ENCODE measurements at places on chromosomes 16 and 17.

- DNase-seq, result no peak
Observed at GRCh38 chr17:47803751-47804150, 17.8 kb downstream of the OSBPL7 start.

- DNase-seq, result no peak
Observed at GRCh38 chr16:23252310-23252709, 49.8 kb upstream of the SCNN1B start.

DNA sequence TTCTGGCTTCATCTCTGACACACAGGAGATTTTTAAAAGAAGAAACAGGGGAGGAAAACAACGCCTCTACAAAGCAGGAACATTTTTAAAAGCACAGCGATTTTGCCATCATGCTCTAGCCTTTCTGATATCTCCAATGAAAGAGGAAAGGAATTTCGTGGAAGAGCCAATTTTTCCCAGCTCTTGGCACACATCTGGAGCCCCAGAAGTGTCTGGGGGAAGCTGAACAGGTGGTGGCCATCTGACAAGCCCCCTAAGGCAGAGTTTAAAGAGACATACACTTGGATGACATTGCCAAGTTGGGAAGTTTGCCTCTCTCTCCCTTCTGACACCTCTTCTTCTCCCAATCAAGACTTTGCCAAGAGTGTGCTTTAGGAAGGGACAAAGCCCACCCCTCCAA, 82.1 kb downstream of the CCT6B start:
- no peak for DNase-seq

DNA sequence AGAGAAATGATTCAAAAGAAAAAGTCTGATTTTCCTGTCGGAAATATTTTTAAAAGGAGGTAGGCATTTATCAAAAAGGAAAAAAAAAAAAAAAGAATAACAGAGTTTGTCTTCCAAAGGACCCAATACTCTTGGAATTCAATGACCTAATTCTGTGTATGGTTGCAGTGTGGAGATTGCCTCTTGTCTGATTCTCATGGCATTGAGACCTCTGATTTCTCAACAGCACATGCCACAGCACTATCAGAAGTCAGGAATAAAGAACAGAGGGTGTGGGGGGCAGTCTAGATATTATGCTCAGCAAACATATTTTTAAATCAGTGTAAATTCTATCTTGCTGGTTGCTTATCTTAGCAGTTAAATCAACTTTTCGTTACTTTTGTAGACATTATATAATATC, 81.3 kb upstream of the SOX9 start:
- no peak for DNase-seq

- DNase-seq, result no peak
Observed at GRCh38 chr16:79869304-79870015, 268.9 kb upstream of the MAF start.

- DNase-seq, result peak; percentile 93
Observed at GRCh38 chr16:11851294-11852091, at the start of gene RSL1D1. Gene RSL1D1, minus strand, starts transcription at chr16:11851542. Its CDS starts 30 bp downstream, at chr16:11851512.

DNA sequence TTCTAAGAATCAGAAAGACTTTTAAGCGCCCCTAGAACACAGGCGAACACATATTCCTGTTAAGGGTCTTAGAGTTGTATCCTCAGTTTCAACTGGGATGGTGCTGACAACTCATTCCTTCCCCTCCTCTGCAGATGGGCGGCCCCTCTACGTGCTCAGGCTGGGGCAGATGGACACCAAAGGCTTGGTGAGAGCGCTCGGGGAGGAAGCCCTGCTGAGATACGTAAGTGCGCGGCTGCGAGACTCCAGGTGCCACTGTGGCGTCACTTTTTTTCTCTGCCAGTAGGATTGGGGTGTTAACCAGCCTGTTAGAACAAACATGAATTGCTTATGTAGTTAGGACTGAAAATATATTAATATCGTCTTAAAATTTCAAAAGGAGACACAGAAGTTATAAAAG, 62.7 kb downstream of the SEC14L1 start:
- DNase-seq, result peak; percentile 60

- no peak for DNase-seq
Observed at GRCh38 chr16:56259425-56259779, 68.1 kb downstream of the GNAO1 start.

- no peak for DNase-seq
Observed at GRCh38 chr16:12170103-12171040, 193.8 kb downstream of the SNX29 start.

- DNase-seq, result no peak
Observed at GRCh38 chr16:17560548-17560947, 89.8 kb upstream of the XYLT1 start.

- DNase-seq, result no peak
Observed at GRCh38 chr17:44601973-44602372, 44.7 kb downstream of the FZD2 start.

DNA sequence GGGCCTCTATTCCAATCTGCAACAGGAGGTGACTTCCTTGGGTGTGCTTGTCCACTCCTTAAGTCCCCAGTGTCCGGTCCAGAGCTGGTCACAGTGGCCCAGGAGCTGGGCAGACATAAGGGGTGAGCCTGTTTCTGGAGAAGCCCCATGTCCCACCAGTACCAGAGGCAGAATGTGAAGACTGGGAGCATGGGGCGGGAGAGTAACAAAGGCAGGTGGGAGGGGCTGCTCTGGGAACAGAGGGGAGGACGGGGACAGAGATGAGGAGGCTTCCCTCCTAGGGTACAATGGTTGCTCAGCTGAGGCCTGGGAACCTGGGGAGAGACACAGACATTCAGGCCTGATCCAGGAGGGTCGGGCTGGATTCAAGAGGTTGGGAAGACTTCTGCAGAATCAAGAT, 323.3 kb upstream of the TNRC6C start:
- peak; percentile 92 for DNase-seq

DNA sequence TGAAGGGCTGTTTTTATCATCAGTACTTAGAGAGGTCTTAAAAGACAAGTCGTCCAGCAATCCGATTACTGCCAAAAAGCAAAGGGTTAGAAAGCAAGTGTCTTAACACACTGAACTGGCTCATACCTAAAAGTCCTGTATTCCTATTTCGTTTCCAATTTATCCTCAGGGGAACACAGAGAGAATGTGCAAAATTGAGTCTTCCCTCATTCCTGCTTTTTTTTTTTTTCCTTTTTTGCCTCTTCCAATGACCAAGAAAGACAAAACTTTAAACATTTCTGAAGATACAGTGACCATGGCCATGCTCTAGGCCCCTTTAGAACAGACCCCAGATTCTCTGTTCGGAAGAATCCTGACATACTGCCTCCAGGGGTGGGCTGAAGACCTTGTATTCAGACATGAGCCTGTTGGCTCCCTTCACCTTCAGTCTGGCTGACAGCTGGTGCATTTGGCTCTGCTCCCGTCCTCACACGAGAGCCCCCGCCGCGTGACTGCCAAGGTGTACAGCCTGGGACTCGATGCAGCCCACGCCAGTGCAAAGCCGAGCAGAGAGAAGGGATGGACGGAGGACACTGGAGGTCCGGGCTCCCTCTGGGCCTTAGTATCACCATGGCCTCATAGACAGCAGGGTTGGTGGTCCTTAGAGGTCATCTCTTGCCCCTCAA, 47.0 kb downstream of the COTL1 start:
- DNase-seq, result peak; percentile 79

GRCh38 chr17:77570565-77570898, 388.0 kb upstream of the TNRC6C start:
- DNase-seq, result no peak

- no peak for DNase-seq
Observed at GRCh38 chr17:13984956-13985355, 84.3 kb upstream of the COX10 start.

DNA sequence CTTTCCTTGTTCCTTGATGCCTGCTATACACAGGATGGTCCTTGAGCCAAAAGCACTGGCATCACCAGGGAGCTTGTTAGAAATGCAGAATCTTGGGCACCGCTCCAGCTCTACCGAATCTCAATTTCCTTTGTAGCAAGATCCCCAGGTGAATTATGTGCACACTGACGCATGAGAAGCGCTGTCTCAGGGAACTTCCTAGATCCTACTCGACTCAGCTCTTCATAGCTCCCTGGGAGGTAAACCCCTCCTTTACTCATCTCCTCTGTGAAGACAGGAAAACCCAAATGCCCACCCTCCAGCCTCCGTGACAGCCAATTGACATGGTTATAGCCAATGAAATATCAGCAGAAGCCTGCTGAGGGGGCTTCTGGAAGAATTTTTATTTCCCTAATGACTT, 4.1 kb downstream of the USP31 start:
- no peak for DNase-seq

- peak; percentile 72 for DNase-seq
Observed at GRCh38 chr17:18087610-18088491, at the start of gene DRG2. Gene DRG2, plus strand, starts transcription at chr17:18087948. Its CDS starts 76 bp downstream, at chr17:18088024.

- no peak for DNase-seq
Observed at GRCh38 chr17:71402661-71403141, 718.1 kb upstream of the SOX9 start.

GRCh38 chr16:67571981-67572431, 9.7 kb downstream of the CTCF start:
- no peak for DNase-seq
